Glutamatergic neuron (in vitro differentiated cells): ENCODE measurements at places on chromosomes 1 and 21. TPM values are rescaled to one million over a fixed set of nuclear protein-coding genes. Genes with fewer than 3 reads are reported as not detected.
A peak's percentile ranks its signal among the peaks of the same experiment; 100 is the strongest.

GRCh38 chr1:210446479-210446878 is 117.8 kb downstream of the HHAT start:
- no peak overlapping the region for H3K4me3 ChIP-seq
- H3K27ac ChIP-seq: no peak overlapping the region
- H3K27me3 ChIP-seq: peaks cover 3% of the 10 kb centered on the region
- no peaks in the 10 kb centered on the region for H3K36me3 ChIP-seq
- DNase-seq: no peak
- peaks cover 2% of the 10 kb centered on the region for H3K4me1 ChIP-seq

The MSTO1 gene
- 55.7 TPM for total RNA-seq

GRCh38 chr1:199791495-199791894 is 236.0 kb upstream of the NR5A2 start:
- no peak overlapping the region for H3K27ac ChIP-seq
- H3K27me3 ChIP-seq: no peaks in the 10 kb centered on the region
- no peak overlapping the region for H3K4me3 ChIP-seq
- H3K36me3 ChIP-seq: no peaks in the 10 kb centered on the region
- no peaks in the 10 kb centered on the region for H3K4me1 ChIP-seq
- no peak for DNase-seq

The OXCT2 gene
- total RNA-seq: 0.37 TPM

The IL10RB gene
- 4.7 TPM for total RNA-seq

DNA sequence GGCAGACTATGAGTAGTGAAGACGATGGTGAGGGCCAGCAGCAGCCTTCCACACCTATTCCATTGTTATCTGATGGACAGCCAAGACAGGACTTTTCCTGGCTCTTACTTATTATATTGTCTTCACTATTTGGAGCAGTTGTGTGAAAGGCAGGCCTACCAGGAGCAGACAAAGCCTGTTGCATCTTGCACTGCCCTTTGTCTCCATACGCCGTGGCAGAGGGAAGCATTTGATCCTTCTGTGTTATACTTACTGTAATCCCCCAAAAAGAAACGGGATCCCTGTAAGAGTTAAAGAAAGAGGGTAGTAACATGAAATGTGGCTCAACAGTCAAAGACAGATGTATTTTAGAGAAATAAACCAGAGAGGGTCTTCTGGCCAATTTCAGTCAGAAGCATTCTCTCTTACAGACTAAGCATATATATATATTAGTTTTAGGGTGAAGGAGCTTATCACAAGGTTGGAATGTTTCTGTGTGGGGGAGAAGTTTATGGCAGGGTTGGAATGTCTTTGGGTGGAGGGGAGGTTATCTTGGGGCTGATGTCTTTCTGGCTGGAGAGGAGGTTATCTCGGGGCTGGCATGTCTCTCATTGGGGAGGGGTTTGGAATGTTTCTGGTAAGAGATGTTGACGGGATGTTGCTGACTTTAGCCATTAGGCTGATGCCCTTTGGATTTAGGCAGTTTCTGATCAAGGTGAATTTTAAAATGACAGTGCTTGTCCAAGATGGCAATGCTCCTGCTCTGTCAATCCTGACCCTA is 23.4 kb upstream of the HSD3B1 start:
- no peaks in the 10 kb centered on the region for H3K27me3 ChIP-seq
- peaks cover 3% of the 10 kb centered on the region for H3K36me3 ChIP-seq
- no peak for DNase-seq
- no peak overlapping the region for H3K4me3 ChIP-seq

DNA sequence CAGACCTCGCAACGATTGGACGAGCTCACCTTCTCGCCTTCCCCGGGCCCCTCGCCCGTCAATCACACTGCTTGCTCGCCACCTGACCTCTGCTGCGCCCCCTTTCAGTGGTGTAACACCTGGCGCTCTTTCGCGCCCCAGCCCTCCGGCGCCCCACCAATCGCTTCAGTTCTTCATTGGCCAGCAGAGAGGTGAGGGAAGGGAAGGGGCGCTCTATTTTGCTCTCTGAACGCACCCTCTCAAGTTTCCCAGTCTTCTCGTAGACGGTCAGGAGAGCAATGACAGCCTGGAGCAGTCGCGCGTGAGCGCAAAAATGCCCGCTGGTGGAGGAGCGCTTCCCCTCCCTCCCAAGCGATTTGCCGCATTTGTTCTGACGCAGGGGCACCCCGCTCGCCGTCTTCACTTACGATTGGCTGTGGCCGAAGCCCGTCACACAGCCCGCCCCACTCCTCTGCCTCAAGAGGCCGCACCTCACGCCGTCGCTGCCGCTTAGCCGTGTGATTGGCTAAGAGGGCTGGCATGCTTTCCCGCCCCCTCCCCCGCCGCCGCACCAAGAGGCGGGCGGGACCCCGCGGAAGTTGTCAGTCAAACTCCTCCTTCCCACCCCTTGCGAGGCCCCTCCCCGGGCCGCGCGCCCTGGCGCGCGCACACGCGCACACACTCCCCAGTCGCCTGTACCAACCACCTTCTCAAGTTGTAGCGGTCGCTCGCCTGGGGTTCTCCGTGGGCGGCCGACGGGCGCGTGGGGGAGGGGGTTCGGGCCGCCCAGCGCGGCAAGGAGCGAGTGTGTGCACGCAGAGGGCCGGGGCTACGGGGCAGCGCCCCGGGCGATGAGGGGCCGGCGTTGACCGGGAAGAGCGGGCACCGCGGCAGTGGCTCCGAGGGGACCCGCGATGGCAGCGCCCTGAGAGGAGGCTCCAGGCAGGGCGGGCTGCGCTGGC is at the start of gene PPP2R5A:
TSS of gene PPP2R5A (plus strand) at position 667 of the 941 bp plus-strand sequence. CDS start 701 bp downstream, outside the sequence.
- H3K27ac ChIP-seq: peak within 1 kb of the TSS; percentile 33
- peak; percentile 96 for DNase-seq
- peaks cover 5% of the 10 kb centered on the region for H3K4me1 ChIP-seq
- H3K36me3 ChIP-seq: peaks cover 4% of the 10 kb centered on the region

The ADGRL2 gene
- 71.2 TPM for total RNA-seq

DNA sequence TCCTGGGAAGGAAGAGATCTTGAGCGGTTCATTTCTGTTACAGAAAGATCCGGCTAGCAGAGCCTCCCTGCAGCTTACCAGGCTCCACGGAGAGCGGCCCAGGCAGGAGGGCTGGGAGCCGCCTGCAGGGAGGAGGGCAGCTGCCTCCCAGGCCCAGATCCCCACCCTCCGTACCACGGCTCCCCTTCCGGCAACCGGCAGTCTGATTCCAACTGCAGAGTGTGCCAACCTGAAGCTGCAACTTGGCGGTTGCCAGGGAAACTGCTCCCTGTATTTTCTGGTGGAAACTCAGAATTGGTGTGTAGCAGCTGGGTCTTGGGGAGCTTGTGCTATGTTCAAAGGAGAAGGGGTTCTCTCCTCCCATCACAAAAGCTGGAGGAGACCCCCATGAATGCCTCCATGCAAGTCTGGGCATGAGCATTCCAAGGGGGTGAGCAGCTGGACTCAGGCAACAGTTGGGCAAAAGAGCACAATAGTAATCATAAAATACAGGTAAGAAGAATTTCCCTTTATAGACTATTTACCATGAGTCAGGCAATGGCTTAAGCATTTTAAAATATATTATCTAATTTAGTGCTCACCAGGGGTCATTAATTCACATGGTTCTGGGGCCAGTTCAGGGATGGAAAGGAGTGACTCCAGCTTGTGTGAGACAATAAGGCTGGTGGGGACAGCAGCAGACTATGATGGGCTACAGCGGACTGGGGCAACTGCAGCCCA is 46.1 kb upstream of the KAZN start:
- DNase-seq: peak; percentile 17
- no peak overlapping the region for H3K27ac ChIP-seq
- no peak overlapping the region for H3K4me3 ChIP-seq

DNA sequence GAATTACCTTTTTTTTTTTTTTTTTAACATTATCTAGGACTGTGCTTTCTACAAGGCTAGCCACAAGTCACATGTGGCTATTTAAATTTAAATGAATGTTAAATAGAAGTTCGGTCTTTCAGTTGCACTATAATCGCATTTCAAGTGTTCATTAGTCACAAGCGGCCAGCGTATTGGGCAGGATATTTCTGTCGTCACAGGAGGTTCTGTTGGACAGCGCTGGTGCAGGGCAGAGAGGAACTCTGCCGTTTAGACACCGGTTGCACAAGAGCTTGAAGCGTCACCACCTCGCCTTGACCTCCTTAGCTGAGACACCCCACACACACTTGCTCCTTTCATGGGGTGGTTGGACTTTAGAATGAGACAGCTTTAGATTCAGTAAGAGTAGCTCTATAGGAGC is 64.1 kb downstream of the BACE2 start:
- peaks cover 5% of the 10 kb centered on the region for H3K27me3 ChIP-seq
- no peaks in the 10 kb centered on the region for H3K4me1 ChIP-seq
- no peak for DNase-seq
- H3K36me3 ChIP-seq: no peaks in the 10 kb centered on the region
- H3K27ac ChIP-seq: no peak overlapping the region

The ARHGEF10L gene
- total RNA-seq: 89.8 TPM

DNA sequence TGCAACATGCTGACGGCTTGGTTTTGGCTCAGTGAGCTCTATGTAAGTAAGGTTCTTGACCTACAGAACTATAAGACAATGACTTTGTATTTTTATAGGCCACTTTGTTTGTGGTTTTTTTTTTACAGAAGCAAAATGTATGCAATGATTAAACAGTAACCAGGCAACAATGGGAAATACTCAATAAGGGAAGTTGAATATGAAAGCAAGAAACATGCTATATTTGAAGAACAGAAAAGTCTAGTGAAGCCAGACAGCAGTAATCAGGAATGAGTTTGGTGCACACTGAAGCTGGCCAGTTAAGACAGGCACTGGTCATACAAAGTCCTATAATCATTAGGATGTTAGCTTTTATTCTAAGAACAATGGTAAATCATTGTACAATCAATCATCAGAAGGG is 1926.8 kb downstream of the NCAM2 start:
- DNase-seq: no peak
- H3K4me3 ChIP-seq: no peak overlapping the region
- no peaks in the 10 kb centered on the region for H3K27me3 ChIP-seq
- H3K27ac ChIP-seq: no peak overlapping the region
- H3K36me3 ChIP-seq: no peaks in the 10 kb centered on the region

The DMBX1 gene
- not detected for total RNA-seq

DNA sequence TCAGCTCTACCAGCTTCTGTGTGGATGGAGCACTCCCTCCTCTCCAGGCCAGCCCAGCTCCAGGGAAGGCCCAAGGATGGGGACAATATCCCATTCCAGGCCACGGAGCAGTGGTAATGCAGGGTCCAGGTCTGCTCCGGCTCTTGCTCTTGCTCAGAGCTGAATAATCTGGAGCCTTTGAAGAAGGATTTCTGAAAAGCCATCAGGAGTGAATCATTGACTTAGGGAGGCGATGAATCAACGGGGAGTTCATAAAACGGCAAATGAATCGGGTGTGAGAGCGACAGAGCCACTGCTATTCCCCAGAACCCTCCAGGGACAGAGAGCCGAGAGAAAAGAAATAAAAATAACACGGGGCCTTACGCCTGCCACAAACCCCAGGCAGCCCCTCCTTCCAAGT is 7.7 kb downstream of the POU3F1 start:
- peaks cover 15% of the 10 kb centered on the region for H3K27me3 ChIP-seq
- no peak for DNase-seq
- H3K4me1 ChIP-seq: peaks cover 16% of the 10 kb centered on the region
- peak overlapping the region; percentile 1 for H3K4me3 ChIP-seq
- no peaks in the 10 kb centered on the region for H3K36me3 ChIP-seq
- H3K27ac ChIP-seq: no peak overlapping the region

- no peaks in the 10 kb centered on the region for H3K4me1 ChIP-seq
- peaks cover 4% of the 10 kb centered on the region for H3K27me3 ChIP-seq
- H3K4me3 ChIP-seq: no peak overlapping the region
- peaks cover 8% of the 10 kb centered on the region for H3K36me3 ChIP-seq
Observed at GRCh38 chr1:7315946-7316345, 455.1 kb upstream of the VAMP3 start.

GRCh38 chr1:242055749-242056320 is 56.9 kb upstream of the MAP1LC3C start:
- no peaks in the 10 kb centered on the region for H3K27me3 ChIP-seq
- no peaks in the 10 kb centered on the region for H3K36me3 ChIP-seq
- no peak for DNase-seq
- H3K4me1 ChIP-seq: peaks cover 1% of the 10 kb centered on the region
- H3K4me3 ChIP-seq: no peak overlapping the region
- no peak overlapping the region for H3K27ac ChIP-seq

The AMY1A gene
- not detected for total RNA-seq

The CRYAA gene
- total RNA-seq: not detected

DNA sequence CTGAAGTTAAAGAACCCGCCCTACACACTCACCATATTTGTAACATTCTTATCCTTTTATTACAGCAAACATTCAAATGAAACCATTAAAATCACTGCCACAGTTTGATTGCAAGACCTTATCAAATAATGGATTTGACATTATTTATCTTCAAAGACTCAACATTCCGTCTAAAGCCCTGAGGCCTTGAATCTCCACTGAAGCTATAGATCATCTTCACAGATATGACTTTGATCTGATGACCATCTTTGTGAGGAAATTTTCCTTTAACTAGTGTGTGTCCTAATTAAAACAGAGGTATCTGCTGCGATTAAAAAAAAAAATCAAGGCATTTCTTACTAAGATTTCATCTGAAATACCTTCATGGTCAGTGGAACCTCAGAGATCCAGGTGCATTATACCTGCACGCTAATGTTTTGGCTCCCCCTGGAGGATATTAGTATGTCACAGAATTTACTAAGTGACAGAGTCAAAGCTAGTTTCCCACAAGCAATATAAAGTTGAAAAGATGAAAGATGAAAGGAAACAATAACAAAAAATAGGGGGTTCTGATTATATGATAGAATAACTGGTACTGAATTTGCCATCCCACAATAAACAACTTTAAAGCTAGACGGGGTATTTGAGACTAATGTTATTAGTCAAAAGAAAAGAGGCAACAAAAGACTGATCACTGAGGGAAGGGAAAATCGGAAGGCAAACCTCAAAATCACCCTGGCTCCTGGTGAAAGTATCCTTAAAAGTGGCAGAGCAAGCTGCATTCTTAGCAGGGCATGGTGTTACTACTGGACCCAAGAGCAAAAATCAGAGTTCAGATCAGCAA is 923.4 kb downstream of the NCAM2 start:
- H3K4me1 ChIP-seq: no peaks in the 10 kb centered on the region
- no peak overlapping the region for H3K4me3 ChIP-seq
- H3K36me3 ChIP-seq: no peaks in the 10 kb centered on the region
- DNase-seq: no peak
- H3K27me3 ChIP-seq: peaks cover 3% of the 10 kb centered on the region

The LCE2B gene
- not detected for total RNA-seq

GRCh38 chr1:55517036-55517435 is 301.9 kb upstream of the USP24 start:
- DNase-seq: no peak
- H3K27ac ChIP-seq: no peak overlapping the region
- H3K27me3 ChIP-seq: peaks cover 2% of the 10 kb centered on the region
- no peak overlapping the region for H3K4me3 ChIP-seq

GRCh38 chr1:31027693-31028526 is 37.6 kb downstream of the PUM1 start:
- peaks cover 15% of the 10 kb centered on the region for H3K4me1 ChIP-seq
- peaks cover 5% of the 10 kb centered on the region for H3K27me3 ChIP-seq
- no peaks in the 10 kb centered on the region for H3K36me3 ChIP-seq

The FAM72C gene
- total RNA-seq: 0.22 TPM

- H3K4me1 ChIP-seq: peaks cover 3% of the 10 kb centered on the region
- peak overlapping the region; percentile 88 for H3K4me3 ChIP-seq
- DNase-seq: peak; percentile 36
- H3K27me3 ChIP-seq: peaks cover 17% of the 10 kb centered on the region
- no peaks in the 10 kb centered on the region for H3K36me3 ChIP-seq
Observed at GRCh38 chr1:6614929-6615785, 1.6 kb downstream of the PHF13 start.

The RPTN gene
- total RNA-seq: not detected

The IVL gene
- not detected for total RNA-seq

- peak overlapping the region; percentile 38 for H3K27ac ChIP-seq
- peaks cover 21% of the 10 kb centered on the region for H3K4me1 ChIP-seq
- peak overlapping the region; percentile 97 for H3K4me3 ChIP-seq
- no peak for DNase-seq
- H3K27me3 ChIP-seq: no peaks in the 10 kb centered on the region
- H3K36me3 ChIP-seq: no peaks in the 10 kb centered on the region
Observed at GRCh38 chr1:202967684-202968281, 726 bp upstream of the CYB5R1 start.
